ENCODE measurements at places on chromosomes 12 and 14.

DNA sequence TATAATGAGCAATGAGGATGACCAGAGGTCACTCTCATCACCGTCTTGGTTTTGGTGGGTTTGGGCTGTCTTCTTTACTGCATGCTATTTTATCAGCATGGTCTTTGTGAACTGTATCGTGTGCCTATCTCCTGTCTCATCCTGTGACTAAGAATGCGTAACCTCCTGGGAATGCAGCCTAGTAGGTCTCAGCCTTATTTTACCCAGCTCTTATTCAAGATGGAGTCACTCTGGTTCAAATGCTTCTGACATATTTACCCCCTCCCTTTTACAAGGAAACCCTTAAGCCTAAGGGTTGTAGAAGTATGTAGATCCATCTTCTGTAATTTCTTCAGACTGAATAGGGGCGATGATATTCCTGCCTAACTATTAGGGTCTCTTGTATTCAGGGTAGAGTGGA, 8.4 kb downstream of the IFI27L1 start:
- no peak for DNase-seq

DNA sequence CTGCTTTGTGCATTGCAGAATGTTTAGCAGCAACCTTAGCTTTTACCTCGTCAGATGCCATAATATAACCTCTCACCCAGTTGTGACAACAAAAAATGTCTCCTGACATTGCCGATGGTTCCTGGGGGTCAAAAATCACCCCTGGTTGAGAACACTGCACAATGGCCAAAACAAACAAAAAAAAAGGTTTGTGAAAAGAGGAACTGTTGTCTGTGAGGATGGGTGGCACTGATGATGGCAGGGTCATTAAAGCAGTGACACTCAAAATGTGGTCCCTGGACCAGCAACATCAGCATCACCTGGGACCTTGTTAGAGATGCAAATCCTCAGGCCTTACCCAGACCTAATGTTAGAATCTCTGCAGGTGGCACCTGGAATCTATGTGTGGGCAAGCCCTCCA, 36.4 kb upstream of the METAP2 start:
- no peak for DNase-seq

DNA sequence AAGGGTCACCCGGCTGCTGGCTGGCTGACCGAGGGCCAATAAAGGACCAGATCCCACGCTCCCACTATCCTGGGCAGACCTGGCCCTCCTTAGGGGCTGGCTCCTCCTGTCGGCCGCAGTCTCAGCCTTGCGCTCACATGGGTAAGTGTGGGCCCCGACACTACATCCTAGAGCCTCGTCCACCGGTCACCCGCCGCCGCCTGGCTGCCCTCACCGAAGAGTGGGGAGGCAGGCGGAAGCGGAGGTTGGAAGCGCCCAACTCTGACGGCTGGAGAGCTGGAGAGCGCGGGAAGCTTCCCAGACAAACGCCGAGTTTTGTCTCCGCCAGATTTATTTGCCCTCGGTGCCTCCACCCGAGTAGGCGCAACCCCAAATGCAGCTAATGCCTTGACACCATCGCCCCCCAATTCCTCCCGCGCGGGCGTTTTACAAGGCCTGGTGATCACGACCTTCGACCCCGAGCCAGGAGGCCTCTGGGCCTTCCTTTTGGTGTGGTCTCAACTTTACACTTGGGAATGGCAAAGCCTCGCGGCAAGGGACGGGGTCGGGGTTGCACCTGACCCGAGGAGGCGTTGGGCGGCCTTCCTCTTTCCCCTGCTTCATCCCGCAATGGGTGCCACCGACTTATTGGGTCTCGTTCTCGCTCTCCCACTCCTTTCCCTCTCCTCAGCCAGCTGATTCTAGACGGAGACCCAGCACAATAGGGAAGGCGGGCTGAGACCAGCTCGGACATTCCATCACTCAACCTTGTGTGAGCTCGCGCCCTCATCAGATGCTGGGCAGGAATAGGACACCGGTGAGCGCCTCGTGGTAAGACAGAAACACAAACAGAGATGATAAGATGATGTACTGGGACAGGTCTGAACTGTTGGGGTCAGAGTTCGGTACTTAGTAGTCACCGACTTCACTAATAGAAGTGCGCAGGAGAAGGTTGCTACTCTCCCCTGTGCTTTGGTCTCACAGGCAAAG, 78.3 kb upstream of the ANO4 start:
- DNase-seq, result no peak

DNA sequence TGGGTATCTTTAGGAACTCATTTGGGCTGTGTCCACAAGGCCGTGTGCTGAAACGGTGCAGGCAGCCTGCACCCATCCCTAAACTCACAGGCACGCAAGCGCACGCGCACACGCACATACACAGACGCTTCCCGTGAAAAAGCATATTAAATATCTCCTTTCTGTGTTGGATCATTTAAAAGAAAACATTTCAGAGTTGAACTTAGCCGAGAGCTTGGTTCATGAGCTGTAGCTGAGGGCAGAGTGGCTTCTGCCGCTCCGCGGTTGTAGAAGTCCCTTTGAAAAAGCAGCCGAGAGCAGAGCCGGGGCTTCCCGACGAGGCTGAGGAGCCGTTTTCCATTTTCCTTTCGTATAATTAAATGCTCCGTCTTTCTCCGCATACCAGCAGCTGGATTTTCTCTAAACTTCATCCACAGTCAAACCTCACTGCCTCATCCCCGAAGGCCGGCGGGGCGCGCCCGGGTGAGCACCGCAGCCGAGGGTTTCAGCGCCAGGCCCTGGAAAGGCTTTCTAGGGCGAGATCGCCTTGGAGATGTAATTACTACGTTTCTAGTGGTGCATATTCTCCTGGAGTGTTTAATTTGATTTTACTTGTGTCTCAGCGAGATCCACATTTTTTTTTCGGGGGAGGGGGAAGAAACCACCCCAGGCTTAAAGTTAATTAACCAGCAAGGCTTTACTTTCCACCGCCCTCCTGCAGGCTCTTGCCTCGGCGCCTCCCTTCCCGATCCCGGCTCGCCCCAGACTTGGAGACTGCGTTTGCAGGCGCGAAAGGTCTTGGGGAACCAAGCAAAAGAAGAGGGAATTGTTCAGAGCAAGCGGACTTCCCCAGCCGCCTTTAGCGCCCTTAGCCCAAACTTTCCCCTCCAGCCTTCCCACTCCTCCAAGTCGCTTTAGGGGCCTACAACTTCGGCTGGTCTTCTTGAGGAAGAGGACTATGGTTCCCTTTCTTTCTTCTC, 3.0 kb upstream of the HOXC13 start:
- no peak for DNase-seq

DNA sequence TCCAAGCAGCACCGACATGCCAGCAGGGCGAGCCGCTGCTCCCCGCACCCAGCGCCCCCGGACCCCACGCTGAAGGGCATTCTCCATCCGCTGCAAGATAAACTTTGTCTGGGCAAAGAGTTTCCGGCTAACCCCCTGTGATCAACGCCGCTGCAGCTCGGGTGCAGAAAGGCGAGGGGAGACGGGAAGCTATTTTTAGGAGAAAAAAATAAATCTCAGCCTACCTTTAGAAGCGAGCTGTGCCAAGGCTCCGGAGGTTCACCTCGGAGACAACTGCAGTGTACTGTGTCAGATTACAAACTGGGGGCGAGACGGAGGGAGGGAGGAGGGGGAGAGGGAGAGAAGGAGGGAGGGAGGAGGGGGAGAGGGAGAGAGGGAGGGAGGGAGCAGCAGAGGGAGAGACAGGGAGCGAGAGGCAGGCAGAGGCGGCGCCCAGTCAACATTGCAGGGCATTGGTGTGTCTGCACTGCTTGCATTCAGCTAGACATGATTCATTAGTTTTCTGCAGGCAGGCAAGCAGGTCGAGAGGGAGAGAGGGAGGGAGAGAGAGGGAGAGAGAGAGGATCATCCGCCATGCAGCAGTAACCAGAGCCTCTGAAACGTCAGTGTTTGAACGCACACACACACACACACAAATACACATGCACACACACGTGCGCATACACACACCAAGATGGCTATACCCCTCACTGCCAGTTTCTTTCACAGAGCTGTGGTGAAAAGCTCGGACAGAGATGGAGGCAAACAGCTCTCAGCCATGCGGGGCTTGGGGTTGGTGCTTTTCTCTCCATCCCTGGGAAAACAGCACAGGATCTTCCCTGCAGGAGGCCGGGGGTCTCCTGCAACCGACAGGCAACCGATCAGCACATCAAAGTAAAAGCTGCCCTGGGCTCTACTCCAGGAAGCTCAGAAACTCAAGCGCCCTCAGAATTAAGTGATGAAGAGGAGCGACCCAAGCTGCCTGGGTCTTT, at the start of gene RIMBP2:
RIMBP2 (minus strand) TSS at position 302 of the 971 bp plus-strand sequence. CDS start 237,286 bp downstream, outside the sequence.
- DNase-seq, result no peak

DNA sequence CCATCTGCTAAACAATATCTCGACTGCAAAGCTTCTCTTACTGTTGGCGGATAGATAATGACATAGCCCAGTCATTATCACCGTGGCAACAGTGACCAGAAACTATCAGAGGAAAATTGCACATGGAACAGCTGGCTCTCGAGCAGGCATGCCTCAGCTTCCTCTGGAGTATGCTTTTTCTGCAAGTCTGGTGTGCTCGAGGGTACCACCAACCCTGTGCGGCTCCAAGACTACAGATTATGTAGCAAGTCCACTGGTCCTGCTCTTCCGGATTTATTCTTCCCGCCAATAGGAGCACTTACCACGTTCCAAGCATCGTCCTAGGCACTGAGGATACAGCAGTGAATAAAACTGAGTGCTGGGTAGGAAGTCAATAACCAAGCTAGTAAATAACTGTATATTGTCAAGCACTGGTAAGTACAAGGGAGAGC, 1.4 kb upstream of the GLRX5 start:
- DNase-seq, result no peak

GRCh38 chr14:92539419-92539818, 25.8 kb downstream of the RIN3 start:
- no peak for DNase-seq

GRCh38 chr12:83172441-83172840, 485.7 kb downstream of the TMTC2 start:
- no peak for DNase-seq

- no peak for DNase-seq
Observed at GRCh38 chr12:53046655-53047220, 3.1 kb upstream of the TNS2 start.

GRCh38 chr12:49624921-49625577, 1.7 kb downstream of the PRPF40B start:
- DNase-seq, result no peak

GRCh38 chr12:122752464-122753318, at the start of gene DENR:
Gene DENR, plus strand, starts transcription at chr12:122752824. Its CDS starts 878 bp downstream, at chr12:122753702.
- DNase-seq, result peak; percentile 95

DNA sequence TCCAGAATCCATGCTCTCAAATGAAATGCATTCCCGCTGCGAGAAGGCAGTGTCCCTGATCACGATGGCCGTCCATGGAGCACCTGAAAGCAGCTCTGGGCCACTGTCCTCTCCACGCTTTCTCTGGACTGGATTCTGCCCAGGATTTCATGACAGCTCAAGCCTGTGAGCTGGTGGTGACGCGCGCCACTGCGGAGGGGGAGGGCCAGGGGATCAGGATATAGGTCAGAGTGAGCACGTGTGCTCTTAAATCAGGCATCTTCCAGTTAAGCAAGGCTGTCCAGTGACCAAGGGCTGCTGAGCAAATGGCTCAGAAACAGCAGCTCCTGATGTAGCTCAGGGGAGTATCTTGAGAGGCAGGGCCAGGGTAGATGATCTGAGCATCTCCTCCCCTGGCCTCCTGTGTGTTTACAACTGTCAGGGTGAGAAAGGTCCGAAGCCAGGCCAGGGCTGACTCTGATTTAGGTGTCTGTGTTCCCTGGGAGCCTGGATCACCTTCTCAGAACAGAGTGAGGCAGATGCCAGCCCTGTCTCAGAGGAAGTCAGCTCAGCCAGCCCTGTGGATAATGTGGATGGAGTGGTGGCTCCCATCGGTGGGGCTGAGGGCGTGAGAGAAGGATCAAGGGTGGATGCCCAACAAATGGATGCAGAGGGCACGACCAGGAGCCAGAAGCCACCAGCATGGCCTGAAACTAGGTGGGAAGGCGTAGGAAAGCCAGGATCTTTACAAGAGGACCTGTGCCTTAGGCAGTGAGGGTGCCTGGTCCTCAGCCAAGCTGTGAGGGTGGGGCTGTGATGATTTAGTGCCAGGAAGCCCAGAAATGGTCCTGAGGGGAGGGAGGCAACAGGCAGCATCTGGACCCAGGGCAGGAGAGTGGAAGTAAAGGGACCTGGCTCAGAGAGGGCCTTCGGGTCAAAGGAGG, 55.3 kb downstream of the ELK3 start:
- DNase-seq, result no peak

DNA sequence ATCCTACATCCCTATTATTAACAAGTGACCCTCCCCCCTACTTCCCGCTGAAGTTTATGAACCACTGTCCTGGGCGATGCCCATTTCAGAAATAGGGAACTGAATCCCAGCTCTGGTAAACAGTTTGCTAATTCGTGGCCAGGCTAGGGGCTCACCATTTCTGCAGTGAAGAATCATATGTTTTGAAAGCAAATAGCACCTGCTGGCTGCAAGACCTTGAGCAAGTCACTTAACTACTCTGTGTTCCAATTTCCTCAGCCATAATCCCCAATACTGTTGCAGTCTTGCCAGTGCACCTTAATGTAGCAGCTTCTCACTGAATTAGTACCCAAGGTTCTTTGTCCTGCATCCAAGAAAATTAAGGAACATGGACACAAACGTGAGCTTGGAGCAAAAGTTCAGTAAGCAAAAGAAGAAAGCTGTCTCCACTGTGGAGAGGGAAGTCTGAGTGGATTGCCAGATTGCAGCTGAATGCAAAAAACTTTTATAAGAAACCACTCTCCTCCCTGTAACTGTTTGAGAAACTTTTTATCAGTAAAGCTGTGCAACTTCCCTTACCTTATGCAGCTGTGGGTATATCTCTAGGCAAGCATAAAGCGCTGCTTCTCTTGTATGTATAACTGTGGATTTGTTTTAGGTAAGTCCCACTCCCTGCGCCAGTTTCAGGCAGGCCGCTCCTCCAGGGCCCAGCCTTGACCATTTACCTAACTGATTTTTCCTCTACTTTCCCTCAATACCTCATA, 824 bp downstream of the OAS1 start:
- no peak for DNase-seq

DNA sequence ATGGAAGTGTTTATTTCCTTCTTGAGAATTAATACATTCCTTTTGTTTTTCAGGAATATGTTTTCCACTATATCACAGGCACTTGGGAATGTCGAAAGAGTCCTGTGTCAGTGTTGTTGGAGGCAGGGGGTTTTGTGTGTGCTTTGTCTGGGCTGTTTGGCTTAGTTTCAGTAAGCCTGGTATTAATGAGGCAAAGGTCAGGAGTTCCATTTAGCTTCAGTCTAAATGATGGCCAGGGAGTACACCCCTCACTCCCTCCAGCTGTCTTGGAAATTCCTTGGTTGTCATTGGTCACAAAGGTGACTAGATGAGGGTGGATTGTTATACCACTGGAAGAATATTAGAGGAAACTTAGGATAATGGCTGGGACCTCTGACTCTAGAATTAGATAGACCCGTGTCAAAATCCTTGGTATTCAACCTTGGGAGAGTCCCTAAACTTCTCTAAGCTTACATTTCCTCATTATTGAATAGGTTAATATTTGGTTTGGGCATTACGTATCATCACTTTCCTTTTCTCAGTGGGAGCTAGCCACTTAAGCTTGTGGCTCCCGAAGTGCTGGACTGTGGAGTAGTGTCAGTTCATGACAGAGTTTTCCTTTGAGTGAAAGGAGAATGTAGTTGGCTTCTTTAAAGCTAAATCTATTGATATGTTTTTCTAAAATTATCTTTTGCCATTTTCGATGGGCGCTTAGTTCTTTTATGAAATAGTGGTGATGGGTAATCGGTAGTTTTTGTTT, 5.2 kb downstream of the FRS2 start:
- DNase-seq, result no peak
